ENCODE measurements at places on chromosomes 13 and 19.

DNA sequence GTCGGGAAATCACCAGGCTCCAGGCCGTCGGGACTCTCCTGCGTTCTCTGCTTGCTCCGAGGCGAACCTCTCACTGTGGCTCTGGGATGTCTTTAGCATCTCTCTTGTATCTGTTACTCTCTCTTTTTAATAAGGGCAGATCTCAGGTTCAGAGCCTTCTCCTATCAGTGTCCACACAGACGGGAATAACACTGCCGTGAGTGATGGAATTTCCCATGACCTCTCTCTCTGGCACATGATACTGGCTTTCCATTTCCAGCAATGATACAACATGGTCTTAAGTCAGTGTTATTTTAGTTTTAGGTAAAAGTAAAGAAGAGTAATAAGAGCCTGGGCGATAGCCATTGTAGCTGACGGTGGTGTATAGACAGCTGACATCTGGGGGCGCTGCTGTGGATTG, 9.3 kb downstream of the ZNF444 start:
- H3K27ac ChIP-seq = no peak overlapping the region
- H3K4me3 ChIP-seq = no peak overlapping the region
- peaks cover 6% of the 10 kb centered on the region for H3K36me3 ChIP-seq
- no peaks in the 10 kb centered on the region for H3K4me1 ChIP-seq

GRCh38 chr13:42883771-42884467, 102.5 kb downstream of the FAM216B start:
- no peak overlapping the region for H3K4me3 ChIP-seq
- peaks cover 3% of the 10 kb centered on the region for H3K4me1 ChIP-seq
- peak; percentile 49 for DNase-seq
- H3K36me3 ChIP-seq = no peaks in the 10 kb centered on the region
- H3K27ac ChIP-seq = no peak overlapping the region

DNA sequence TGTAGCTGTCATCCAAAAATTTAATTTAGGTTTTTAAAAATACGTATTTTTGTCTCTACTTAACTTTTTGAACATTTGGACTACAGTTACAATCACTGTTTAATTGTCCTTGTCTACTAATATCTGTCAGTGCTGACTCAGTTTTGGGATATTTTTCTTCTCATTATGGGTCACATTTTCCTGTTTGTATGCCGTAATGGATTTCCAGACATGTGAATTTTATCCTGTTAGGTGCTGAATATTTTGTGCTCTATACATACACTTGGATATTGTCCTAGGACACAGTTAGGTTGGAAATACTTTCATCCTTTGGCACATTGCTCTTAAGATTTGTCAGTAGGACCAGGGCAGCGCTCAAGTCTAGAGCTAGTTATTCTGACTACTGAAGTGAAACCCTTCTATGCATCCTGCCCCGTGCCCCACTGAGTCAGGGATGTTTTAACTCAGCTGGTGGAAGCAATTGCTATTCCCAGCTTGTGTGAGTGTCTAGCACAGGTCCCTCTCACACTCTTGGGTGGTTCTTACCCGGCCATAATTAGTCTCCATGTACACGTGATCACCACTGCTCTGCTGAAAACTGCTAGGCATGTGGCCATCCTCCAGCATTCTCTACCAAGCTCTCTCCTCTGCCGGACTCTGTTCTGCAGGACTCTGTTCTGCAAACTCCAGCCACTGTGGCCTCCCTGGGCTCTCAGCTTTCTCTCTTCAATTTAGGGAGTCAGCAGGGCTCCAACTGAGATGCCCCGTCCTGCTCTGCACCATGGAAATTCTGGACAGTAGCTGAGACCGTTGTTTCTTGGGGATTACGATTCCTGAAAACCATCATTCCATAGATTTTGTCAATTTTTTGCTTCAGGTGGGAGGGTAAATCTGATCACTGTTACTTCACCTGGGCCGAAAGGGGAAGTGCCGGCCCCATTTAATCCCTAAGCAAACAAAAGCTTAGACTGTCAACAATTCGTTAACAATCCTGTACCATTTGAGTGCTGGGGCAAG, 11.1 kb downstream of the PROZ start:
- no peaks in the 10 kb centered on the region for H3K4me1 ChIP-seq
- DNase-seq = no peak
- H3K27me3 ChIP-seq = no peaks in the 10 kb centered on the region
- peaks cover 1% of the 10 kb centered on the region for H3K36me3 ChIP-seq

- H3K4me3 ChIP-seq = no peak overlapping the region
- DNase-seq = no peak
- H3K27ac ChIP-seq = no peak overlapping the region
- no peaks in the 10 kb centered on the region for H3K27me3 ChIP-seq
- H3K4me1 ChIP-seq = no peaks in the 10 kb centered on the region
These were observed 32.4 kb downstream of the OLFM4 start for GRCh38 chr13:53060840-53061490.

GRCh38 chr19:6765738-6766356, 1.4 kb downstream of the SH2D3A start:
- H3K27ac ChIP-seq = no peak overlapping the region
- H3K36me3 ChIP-seq = no peaks in the 10 kb centered on the region
- no peak overlapping the region for H3K4me3 ChIP-seq
- no peak for DNase-seq
- H3K27me3 ChIP-seq = peaks cover 15% of the 10 kb centered on the region
